ENCODE measurements at places on chromosomes 6 and 20.

DNA sequence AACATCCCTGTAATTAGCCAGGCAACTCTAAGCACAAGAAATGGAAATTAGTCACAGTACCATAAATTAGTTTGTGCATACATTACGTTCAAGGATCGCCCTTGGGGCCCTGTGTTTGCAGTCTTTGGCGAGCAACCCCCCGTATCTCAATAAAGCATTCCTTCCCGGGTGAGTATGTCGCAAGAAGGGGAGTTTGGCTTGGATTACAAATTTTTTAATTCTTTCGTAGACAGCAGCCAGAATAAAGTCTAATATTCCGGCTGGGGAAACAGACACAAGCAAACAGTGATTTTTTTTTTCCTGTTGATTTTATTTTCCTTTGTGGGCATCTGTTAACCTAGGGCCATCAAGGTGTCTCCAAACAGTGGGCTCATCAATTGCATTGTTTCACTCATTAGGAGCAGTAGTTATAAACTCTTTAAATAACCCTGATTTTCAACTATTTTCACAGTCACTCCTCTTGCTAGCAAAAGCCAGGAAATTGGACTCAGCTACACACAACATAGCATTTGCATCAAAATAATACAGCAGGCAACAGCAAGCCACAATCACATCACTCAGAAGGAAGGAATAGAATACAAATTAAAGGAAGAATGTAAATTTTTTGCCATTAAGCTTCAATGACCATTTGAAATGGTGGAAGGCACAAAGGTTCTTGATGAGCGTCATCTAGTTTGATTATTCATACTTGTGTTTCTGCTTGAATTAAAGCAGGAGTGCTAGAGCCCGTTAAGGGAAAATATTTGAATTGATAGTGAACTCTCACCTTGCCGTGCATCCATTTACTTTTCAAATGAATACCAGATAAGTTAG is 85.3 kb downstream of the LINC00237 start:
- DNase-seq = no peak

GRCh38 chr6:156779206-156780094 is 2.3 kb downstream of the ARID1B start:
- peak; percentile 60 for DNase-seq

DNA sequence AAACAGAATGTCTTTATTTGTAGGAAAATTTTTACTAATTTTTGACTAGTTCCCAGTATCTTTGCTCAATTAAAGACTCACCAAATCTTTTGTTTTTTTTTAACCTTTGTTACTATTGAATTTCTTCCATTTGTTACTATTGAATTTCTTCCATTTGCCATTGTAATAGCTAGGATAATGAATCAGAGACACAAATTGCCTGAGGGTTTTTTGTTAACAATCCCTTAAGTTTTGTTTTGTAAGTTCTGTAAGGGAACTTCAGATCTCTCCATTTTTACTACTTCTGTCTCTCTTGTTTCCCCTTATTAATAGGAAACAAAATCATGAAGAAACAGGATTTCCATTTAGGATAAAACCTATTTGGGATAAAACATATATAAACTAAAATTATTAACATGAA is 104.3 kb downstream of the MAP3K4 start:
- no peak for DNase-seq

DNA sequence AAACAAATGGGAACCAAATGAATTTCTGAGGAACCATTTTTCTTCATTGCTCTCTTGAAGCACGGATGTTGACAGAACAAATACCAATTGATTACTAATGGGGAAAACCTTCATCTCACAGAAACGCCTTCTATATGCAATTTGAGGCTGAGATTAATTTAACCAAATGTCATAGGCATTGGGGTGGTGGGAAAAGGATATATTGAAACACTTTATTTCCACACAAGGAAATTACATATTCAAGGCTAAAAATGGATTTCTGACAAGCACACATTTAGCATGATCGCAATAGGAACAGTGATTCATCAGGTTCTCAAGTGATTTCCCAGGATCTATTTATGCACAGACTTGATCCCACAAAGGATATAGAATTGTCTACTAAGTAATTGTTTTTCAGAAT is 88.9 kb downstream of the COL12A1 start:
- no peak for DNase-seq

- no peak for DNase-seq
Observed at GRCh38 chr6:11833626-11834592, 55.3 kb upstream of the ADTRP start.

- no peak for DNase-seq
Observed at GRCh38 chr6:43077333-43077809, 1.3 kb downstream of the PTK7 start.

DNA sequence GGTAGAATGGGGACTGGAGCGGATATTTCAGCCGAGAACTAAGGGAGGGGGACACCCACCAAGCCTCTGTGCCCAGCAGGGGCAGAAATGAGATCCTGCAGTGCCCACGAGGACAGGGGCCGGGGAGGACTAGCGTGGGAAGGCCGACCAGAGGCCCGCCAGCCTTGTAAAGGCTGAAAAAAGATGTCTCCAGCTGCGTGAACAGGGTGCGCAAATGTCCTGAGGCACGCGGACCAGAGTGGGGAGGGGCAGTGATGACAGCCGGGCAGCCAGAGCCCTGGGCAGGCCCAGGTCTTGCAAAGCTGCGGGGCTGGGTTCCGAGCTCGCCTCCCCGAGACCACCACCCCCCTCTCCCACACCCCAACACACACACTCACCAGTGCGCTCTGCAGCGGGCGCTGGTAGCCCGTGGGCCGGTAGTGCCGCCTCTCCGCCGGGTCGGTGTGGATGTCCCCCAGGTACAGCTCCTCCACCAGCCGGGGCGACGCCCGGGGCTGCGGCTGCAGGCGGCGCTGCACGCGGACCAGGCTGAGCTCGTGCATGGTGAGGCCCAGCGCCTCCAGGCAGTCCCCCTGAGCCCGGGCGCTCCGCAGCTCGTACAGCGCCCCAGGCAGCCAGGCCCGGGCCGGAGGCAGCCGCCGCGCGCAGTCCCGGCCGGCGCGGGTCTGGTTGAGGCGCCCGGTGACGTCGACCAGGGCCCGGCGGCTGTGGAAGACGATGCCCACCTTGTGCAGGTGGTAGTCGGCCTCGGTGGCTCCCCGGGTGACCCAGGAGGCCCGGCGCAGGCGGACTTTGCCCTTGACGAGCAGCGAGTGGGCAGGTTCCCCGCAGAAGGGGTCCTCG is 48.2 kb downstream of the APCDD1L start:
- DNase-seq = no peak
